Mesendoderm (in vitro differentiated cells): ENCODE measurements at places on chromosomes 1 and 21.

DNA sequence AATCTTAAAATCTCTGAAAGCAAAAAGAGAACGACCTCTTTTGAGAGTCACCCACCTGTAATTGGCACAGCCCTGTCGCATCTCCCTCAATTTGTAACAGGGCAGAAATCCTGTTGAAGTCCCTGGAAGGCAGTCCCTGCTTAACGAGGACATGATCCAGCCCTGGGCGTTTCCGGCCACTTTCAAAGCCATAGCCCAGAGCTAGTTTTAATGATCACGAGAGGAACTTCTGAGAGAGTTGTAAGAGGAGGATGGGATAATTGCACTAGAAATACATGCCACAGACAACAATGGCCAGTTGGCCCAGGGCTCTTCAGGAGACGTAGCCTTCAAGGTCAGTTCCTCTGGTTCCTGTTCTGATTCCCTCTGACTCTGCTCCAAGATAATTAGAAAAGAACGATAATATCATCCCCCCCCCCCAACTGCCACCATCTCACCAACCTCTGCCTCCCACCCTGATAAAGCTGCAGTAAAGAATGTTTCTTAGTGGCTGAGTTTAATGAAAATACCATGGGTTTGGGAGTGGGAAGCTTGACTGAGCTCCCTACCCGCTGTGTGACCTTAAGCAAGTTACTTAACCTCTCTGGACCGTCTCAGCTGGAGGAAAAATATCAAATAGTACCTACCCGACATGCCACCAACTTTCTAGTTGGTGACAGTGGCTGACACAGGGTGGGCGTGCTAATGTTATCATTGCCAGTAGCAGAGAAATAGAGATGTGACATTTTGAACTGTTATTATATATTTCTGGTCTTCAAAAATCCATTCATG, 140.0 kb downstream of the OMA1 start:
- H3K4me3 ChIP-seq = no peak overlapping the region
- H3K27me3 ChIP-seq = no peaks in the 10 kb centered on the region
- H3K27ac ChIP-seq = no peak overlapping the region

DNA sequence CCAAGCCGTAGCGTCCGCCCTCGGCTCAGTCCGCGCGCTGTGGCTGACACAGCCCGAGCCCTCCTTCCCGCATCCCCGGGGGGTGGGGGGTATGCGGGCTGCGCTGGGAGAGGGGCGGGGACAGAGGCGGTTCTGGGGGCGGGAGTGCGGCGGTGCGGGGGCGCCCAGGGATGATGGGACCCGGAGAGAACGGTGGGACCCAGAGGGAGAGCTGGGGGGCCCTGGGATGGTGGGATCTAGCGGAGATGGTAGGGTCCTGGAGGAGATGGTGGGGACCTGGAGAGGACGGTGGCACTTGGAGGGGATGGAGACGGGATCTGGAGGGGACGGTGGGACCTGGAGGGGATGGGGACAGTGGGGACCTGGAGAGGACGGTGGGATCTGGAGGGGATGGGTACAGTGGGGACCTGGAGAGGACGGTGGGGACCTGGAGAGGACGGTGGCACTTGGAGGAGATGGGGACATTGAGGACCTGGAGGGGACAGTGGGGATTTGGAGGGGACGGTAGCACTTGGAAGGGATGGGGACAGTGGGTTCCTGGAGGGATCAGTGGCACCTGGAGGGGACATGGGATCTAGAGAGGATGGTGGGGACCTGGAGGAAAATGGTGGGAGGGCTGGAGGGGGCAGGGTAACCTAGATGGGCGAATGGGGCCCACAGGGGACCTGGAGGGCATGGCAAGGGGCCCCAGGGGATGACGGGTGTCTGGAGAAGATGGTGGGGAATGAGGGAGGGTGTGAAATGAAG, 477 bp downstream of the SNAP47 start:
- peak overlapping the region; percentile 89 for H3K4me3 ChIP-seq
- no peak for DNase-seq
- H3K36me3 ChIP-seq = peaks cover 5% of the 10 kb centered on the region
- no peaks in the 10 kb centered on the region for H3K27me3 ChIP-seq
- no peak overlapping the region for H3K27ac ChIP-seq

- no peak overlapping the region for H3K27ac ChIP-seq
- no peak for DNase-seq
- no peak overlapping the region for H3K4me3 ChIP-seq
- no peaks in the 10 kb centered on the region for H3K4me1 ChIP-seq
- H3K36me3 ChIP-seq = no peaks in the 10 kb centered on the region
- H3K27me3 ChIP-seq = no peaks in the 10 kb centered on the region
Measured at GRCh38 chr1:175530183-175530582, 213.2 kb downstream of the TNR start.

GRCh38 chr1:29452463-29453230, 216.3 kb downstream of the PTPRU start:
- H3K36me3 ChIP-seq = no peaks in the 10 kb centered on the region
- H3K4me1 ChIP-seq = no peaks in the 10 kb centered on the region
- no peak overlapping the region for H3K4me3 ChIP-seq
- H3K27ac ChIP-seq = no peak overlapping the region
- H3K27me3 ChIP-seq = no peaks in the 10 kb centered on the region
- no peak for DNase-seq

DNA sequence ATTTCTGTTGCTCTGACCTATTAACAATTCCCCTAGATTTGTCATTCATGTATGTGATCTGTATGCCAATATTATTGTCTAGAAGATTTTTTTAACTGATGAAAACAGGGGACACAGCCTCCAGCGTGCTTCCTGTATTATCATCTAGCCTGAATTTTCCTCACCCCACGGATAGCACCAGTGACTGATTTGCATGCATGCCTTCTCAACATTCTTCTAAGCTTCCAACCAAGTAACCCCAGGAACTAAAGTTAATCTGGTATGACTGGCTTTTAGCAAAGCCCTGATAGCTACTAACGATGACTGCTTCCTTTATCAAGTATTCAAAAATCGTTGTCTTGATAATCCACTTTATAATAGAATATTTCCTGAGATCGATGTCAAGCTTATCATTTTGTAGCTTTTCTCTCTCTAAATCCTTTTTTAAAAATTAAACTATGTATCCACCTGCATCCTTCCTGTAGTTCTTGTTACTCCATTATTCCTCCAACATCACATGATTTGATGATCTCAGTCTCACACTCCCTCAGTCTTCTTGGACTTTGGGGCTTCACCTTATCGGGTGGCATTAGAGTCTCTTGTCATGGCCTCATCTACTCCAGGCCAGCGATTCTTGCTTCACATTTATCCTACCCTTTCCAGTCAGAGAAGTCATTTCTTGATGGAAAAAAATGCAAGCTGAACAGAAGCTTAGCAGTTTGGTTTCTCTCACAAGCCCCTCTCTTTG, 19.0 kb downstream of the BCAR3 start:
- no peaks in the 10 kb centered on the region for H3K27me3 ChIP-seq
- H3K4me1 ChIP-seq = peaks cover 33% of the 10 kb centered on the region
- H3K36me3 ChIP-seq = peaks cover 8% of the 10 kb centered on the region
- H3K27ac ChIP-seq = peak overlapping the region; percentile 79
- H3K4me3 ChIP-seq = no peak overlapping the region

GRCh38 chr1:181632492-181632891, 149.2 kb downstream of the CACNA1E start:
- no peak overlapping the region for H3K4me3 ChIP-seq
- no peak for DNase-seq
- no peaks in the 10 kb centered on the region for H3K4me1 ChIP-seq
- no peak overlapping the region for H3K27ac ChIP-seq
- no peaks in the 10 kb centered on the region for H3K36me3 ChIP-seq

GRCh38 chr1:150102986-150103385, 35.4 kb downstream of the VPS45 start:
- no peak overlapping the region for H3K27ac ChIP-seq
- no peak overlapping the region for H3K4me3 ChIP-seq
- no peaks in the 10 kb centered on the region for H3K4me1 ChIP-seq
- H3K36me3 ChIP-seq = no peaks in the 10 kb centered on the region

DNA sequence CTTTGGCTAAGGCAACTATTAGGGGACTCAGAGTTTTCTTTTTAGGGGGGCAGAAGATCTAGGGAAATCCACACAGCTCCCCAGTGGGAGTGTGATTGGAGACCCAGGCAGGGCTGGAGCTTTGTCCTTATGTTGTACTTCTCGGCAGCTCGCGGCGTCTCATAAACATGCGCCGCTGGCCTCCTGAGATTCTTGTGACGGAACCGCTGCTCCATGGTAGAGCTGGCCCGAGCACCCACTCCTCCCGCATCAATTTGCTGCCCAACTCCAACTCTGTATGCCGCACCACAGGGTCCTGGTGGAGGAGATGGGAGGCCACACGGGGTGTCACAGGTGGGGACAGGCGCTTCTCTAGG, 143.9 kb downstream of the GALNT2 start:
- no peaks in the 10 kb centered on the region for H3K36me3 ChIP-seq
- H3K27ac ChIP-seq = no peak overlapping the region
- no peaks in the 10 kb centered on the region for H3K27me3 ChIP-seq
- no peak for DNase-seq

DNA sequence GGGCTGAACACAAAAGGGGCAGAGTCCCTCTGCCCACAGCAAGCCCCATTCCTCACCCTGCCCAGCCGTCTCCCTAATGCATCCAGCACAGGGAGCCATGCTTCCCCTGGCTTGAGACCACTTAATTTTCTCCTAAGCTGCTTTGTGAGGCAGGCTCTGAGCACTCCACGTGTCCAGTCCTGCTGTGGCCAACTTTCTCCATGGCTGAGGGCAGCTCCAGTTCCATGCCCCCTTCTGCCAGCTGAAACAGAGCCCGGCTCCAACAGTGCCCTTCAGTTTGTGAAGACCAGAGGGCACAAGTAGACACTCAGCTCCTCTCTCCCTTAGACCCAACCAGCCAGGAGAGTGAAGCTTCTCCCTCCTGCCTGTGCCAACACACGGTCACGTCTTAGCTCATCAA, 33.8 kb downstream of the PLEKHA6 start:
- no peak overlapping the region for H3K27ac ChIP-seq
- no peak overlapping the region for H3K4me3 ChIP-seq
- no peak for DNase-seq
- H3K27me3 ChIP-seq = no peaks in the 10 kb centered on the region
- peaks cover 15% of the 10 kb centered on the region for H3K4me1 ChIP-seq

DNA sequence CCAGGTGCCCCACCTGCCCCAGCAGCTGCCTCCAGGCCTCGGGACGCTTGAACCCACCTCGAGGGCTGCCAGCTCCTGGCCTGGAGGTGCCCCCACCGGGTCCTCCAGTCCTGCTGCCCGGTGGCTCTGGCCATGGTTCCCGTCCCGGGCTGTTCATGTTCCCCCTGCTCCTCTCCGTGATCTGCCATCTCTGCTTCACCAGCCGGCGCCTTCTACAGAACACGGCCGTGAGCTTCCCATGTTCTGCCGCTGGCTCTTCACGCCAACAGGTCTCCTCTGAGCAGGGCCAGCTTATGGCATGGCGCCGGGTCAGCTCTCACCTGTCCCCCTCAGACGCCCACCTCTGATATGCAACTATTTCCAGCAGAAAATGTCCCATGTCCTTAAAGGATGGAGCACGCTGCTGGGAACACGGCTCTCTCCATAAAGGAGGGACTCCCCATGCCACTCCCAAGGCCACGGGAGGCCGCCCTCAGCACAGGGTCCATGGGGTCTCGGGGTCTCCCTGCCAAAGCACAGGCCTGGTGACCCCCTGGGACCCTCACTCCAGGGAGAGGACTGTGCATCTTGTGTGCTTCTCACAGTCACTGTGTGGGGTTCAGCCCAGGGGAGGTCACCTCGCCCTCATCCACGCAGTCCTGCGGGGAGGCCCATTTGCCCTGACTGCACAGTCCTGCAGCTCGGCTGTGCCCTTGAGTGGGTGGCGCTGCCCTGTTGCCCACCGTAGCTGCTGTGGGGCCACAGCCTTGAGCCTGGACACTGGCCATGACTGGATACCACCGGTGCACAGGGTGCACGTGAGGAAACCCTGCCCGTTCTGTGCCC, 36.7 kb downstream of the COL18A1 start:
- no peak for DNase-seq
- no peaks in the 10 kb centered on the region for H3K4me1 ChIP-seq
- H3K27me3 ChIP-seq = no peaks in the 10 kb centered on the region
- no peak overlapping the region for H3K4me3 ChIP-seq
- H3K27ac ChIP-seq = no peak overlapping the region
- H3K36me3 ChIP-seq = no peaks in the 10 kb centered on the region

DNA sequence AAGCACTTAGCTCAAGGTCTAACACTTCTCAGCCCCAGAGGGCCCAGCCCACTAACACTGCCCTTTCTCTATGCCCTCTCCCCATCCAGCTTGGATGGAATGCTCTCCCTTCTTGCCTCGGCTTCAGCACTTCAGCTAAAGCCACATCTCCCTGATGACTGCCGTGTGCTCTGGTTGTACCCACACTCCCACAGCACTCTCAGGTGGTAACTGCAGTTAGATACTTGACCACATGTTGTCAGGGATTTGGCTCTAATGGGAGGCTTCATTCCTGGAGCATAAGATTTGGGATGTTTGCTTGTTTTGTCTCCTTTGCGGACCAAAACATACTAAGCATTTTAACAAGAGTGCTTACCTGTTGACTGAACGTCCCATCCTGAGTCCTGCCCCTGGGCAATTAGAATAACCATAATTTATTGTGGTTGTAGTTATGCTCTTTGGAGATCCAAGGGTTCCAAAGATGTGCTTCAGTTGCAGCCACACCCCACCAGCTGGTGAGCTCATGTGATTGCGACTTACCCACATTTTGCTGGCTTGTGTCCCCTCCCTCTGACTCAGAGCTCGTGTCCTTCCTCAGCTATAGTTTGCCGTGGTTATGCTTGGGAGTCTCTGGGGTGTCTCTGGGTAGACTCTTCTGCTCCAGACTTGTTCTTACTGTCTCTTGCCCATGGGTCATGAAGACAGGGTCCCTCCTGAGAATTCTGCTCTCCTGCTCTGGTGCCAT, 7.7 kb upstream of the SLC26A9 start:
- H3K36me3 ChIP-seq = no peaks in the 10 kb centered on the region
- no peak overlapping the region for H3K4me3 ChIP-seq
- H3K4me1 ChIP-seq = no peaks in the 10 kb centered on the region
- DNase-seq = no peak
- H3K27me3 ChIP-seq = no peaks in the 10 kb centered on the region
- no peak overlapping the region for H3K27ac ChIP-seq
